ENCODE measurements at places on chromosomes 1 and 21.

DNA sequence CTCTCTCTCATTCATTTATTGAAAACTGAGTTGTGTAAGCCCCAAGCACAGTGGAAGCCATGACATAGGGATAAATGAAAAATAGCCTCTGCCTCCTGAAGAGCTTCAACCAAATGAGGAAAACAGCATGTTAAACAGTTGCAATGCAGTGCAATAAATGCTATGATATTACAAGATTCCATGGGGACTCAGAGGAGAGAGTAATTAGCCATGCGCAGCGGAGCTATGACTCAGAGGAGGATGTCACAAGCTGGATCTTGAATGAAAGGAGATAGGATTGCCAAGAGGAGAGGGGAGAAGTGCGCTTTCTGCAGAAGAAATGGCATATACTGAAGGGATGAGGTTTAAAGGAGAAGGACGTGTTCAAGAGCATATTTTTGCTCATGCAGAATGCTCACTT, 231.3 kb upstream of the PLXNA2 start:
- no peak for DNase-seq

GRCh38 chr1:209134001-209134400, 449.5 kb upstream of the CAMK1G start:
- DNase-seq = no peak

- no peak for DNase-seq
Measured at GRCh38 chr1:208158640-208159554, 85.3 kb downstream of the PLXNA2 start.

GRCh38 chr1:5567839-5568238, 424.4 kb downstream of the NPHP4 start:
- no peak for DNase-seq

GRCh38 chr1:25003457-25004190, 73.5 kb upstream of the RUNX3 start:
- DNase-seq = no peak

- DNase-seq = no peak
Measured at GRCh38 chr1:84214115-84214956, 70.3 kb downstream of the PRKACB start.

Measured in T-cell (primary cell).